ENCODE measurements at places on chromosomes 3 and 15.

- DNase-seq: no peak
Observed at GRCh38 chr3:145698749-145699148, 462.2 kb downstream of the PLOD2 start.

DNA sequence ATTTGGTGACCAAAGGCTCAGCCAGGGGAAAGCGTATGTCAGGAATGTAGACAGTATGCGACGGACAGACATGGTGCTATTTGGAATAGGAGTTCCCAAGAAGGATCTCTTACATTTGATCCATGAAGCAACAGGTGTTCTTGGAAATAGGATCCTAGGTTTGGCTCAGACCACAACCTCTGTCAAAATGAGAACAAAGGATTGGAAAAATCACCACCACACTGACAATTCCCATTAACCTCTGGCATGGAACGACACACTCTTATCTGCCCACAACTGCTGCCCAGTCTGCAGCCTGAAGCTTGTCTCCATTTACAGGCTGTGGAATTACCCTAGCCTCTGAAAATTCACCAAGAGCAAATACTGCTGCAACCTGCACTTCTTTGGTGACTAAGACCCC lies 33.6 kb upstream of the LRRN1 start:
- DNase-seq: no peak

DNA sequence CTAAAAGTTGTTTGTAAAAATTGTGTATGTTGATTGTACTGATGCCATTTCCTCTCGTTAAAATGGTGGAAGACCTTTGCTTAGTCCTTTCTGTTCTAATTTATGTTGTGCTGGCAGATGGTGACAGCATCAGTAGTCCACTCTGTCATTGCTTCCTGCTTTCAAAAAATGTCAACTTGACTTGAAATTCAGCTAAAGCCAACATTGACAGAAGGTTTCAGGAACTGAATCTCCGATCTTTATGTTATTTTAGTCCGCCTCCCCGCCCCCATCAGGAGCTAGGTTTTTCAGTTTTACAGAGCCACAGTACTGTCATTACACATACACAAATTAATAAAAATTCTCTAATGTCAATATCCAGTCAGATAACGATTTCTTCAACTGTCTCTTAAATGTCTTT lies 1.5 kb downstream of the CEP63 start:
- DNase-seq: no peak

DNA sequence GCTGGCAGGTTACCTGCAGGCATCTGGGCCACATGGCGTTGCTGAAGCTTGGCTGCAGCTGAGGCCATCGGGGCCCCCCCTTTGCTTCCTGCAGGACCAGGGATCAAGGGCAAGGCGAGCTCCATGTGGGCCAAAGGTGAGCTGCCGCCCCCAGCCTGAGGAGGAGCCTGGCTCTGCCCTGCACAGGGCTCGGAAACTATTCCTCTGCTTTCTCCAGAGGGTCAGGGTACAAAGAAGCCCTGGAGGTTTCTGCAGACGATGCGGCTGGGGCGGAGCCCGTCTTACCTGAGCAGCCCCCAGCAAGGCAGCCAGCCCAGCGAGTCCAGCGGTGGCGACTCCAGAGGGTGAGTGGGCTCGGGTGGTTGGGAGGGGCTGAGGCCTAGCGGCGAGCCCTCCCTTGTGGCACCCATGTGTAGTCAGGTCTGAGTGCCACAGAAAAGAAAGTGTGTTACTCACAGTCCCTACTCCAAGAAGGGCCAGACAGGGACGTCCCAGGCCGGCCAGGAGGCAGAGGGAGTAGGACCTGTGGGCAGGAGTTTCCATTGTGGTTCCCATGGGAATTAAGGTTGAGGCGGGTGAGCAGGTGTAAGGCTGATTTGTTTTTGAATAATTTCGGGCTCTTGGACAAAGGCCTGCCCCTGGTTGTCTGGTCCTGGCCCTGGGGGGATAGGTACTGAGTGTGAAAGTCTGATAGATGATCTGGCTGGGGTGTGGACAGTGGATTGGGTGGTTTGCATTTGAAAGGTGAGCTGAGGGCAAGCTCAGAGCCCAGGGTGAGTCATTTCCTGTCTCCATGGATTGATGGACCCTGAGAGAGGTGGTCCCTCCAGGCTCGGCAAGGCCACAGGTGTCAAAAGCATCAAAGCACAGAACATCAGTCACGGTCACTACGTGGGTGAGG lies 25.4 kb downstream of the CFAP100 start:
- DNase-seq: no peak

DNA sequence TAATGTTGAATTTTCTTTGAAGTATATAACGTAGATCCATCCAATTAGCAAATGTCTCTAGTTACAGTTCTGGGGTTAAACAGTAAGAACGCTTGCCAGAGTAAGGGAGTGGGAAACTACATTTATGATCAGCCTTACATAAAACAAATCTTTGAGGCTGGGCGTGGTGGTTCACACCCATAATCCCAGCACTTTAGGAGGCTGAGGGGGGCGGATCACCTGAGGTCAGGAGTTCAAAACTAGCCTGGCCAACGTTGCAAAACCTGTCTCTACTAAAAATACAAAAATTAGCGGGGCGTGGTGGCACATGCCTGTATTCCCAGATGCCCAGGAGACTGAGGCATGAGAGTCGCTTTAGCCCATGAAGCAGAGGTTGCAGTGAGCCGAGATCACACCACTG lies 50.1 kb upstream of the GATM start:
- no peak for DNase-seq

GRCh38 chr15:48447058-48447457 lies 115.8 kb downstream of the DUT start:
- DNase-seq: no peak

DNA sequence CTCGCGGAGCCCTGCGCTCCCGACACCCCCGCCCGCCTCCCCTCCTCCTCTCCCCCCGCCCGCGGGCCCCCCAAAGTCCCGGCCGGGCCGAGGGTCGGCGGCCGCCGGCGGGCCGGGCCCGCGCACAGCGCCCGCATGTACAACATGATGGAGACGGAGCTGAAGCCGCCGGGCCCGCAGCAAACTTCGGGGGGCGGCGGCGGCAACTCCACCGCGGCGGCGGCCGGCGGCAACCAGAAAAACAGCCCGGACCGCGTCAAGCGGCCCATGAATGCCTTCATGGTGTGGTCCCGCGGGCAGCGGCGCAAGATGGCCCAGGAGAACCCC lies 464 bp downstream of the SOX2 start:
- no peak for DNase-seq

GRCh38 chr3:53236112-53236841 lies 19.5 kb downstream of the TKT start:
- DNase-seq: no peak

DNA sequence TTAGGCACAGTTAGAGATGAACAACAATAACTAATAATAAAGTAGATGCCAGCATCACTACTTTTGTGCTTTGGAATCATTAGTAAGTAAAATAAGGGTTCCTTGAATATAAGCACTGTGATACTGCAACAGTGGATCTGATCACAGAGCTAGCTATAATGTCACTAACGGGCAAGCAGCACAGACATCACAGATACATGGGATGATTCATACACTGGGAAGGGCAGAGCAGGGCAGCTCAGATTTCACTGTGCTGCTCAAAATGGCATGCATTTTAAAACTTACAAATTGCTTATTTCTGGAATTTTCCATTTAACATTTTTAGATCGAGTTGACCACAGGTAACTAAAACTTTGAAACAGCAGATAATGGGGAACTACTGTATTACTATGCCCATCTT lies 476.6 kb downstream of the FHIT start:
- no peak for DNase-seq

DNA sequence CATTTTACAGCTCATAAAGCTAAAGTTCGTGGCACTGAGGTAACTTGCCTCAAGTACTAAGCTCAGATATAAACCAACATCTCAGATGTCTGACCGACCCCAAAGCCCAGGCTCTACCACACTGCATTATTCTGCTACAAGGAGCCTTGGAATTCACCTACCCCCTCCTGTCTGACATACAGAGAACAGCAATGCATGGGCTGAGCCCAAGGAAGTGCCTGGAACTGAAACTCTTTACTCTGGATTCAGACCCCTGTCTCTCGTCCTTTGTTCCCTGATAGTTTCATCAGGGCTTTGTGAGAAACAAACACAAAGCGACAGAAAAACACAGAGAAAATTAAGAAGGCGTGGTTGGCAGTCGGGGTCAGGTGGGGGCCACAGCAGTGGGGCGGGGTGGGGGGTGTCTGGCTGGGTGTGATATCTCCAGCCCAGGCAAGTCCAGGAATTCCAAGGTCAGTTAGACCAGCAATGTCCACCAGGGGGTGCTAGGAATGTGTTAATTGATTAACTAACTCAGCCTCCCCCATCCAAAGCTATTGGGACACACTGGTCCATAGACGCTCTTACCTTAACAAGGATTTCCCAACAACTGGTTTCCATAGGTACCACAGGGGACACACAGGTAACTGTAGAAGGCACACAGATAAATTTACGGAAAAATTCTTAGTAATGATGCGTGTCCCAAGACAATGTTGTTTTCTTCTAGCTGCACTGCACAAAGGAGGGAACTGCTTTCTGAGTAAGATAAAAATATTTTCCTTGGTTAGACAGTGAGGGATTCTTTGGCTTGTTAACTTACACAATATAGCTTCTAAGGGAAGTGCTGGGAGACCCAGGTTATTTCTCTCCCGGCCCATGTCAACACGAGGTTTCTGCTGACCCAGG lies 18.8 kb upstream of the SSUH2 start:
- DNase-seq: peak; percentile 10

- no peak for DNase-seq
Observed at GRCh38 chr15:40229316-40229715, 9.5 kb upstream of the PAK6 start.

DNA sequence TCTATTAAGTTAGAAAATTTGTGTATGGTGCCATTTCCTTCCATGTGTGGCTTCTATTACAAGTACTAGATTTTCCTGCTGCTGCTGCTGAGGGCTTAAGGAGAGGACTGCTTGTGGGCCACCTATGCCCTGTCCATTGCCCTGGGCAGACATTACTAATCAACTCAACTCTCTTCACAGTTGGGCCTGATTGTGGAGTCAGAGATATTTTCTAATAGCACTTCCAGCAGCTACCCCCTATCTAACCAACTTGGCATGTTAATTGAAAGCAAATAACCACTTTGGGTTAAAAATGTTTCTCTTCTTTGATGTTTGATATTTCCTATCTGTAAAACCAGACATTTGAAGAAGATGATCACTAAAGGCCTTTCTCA lies 242.0 kb downstream of the EDEM1 start:
- DNase-seq: no peak

- peak; percentile 78 for DNase-seq
Observed at GRCh38 chr3:17151598-17152373, 267.0 kb downstream of the PLCL2 start.

GRCh38 chr15:59553879-59554735 lies 57.5 kb upstream of the GCNT3 start:
- no peak for DNase-seq

- DNase-seq: no peak
Observed at GRCh38 chr3:134576426-134576825, 74.4 kb downstream of the KY start.

- DNase-seq: no peak
Observed at GRCh38 chr3:51257870-51258269, 127.2 kb upstream of the MANF start.

DNA sequence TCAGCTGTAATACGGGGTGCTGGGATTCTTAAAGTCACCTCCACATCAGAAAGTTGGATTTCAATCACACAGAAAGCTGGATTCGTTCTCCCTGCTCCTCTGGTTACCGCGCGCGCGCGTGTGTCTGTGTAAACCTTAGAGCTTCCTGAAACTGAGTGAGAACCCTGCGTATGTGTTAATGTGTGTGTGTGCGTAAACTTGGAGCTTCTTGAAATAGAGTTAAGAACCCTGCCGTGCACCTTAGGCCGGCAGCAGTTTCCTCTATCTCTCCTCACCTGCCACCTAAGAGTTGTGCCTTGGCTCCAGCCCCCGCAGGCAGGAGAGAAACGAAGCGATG lies 531 bp downstream of the LZTFL1 start:
- DNase-seq: peak; percentile 4

- DNase-seq: no peak
Observed at GRCh38 chr3:49222002-49222401, 50.6 kb downstream of the KLHDC8B start.

DNA sequence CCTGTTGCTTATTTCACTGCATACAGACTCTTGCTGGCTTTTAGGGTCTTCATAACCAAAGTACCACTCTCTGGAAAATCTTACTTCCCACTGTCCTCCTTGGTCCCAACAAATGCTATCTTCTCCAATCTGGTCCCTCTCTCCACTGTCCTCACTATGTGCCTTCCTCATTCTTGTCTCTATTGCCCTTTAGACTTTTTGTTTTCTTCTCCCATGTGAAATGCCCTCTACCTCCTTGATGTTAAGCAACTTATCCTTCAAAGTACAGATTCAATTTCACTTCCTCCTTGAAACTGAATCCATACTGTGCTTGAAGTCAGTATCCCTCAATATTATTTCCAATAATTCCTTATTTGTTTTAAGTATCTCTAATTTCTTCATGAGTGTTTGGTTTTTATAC lies 60.8 kb downstream of the CGGBP1 start:
- DNase-seq: no peak

DNA sequence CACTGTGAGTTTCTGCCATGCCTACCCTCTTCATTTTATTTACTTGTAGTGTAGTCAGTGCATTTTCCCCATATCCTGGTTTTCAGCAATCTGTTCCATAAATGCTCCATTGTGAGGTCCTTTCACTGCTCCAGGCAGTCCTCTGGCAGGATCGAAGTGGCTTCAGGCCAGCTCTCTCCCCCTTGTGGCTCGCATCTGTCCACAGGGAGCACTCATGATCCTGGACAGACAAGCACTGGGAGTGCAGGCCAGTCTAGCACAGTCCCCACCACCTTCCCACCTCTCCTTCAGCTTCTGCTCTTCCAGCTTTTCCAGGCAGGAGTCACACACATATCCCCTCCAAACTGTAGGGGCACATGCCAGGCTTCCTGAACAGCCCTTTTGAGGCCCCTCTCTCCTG lies 173.6 kb downstream of the PPM1L start:
- no peak for DNase-seq

- no peak for DNase-seq
Observed at GRCh38 chr3:49511639-49512038, 41.6 kb downstream of the DAG1 start.

- no peak for DNase-seq
Observed at GRCh38 chr3:146345900-146346299, 95.0 kb upstream of the PLSCR4 start.

GRCh38 chr3:30135190-30135589 lies 471.2 kb upstream of the TGFBR2 start:
- DNase-seq: no peak

DNA sequence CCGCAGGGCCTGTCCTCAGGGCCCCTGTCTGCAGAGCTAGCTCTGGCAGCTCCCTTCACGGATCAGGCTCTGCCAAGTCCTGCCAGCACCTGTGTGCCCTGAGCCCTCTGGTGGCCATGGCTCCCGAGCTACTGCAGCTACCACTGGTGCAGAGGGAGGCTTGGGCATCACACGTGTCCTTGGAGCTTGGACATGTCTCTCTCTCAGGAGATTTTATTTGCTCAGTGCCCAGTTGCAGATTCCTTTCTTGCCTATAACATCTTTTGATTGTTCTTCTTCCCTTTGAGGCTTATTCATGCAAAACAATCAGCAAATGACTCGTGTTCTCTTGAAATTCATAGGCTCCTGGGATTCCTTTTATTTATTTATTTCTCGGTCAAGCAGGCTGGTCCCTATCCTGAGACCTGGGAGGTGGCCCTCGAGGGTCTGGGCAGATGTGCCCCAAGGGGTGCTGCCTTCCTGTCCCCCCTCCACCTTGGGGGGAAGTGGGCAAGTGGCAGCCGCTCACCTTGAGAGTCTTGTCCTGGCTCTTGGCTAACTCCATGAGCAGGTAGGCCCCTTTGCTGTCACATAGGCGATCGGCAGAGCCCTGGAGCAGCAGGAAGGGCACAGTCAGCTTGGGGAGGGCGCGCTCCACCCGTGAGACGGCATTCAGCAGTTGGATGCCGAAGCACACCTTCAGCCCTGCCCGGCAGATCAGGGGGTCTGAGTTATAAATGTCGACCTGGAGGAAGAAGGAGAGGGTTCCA lies 21.9 kb downstream of the ABTB1 start:
- DNase-seq: no peak

Measured in stimulated activated CD4-positive, alpha-beta T cell treated with anti-CD3 and anti-CD28 coated beads, TNF-alpha, amount 100 ng/mL, for 24 hours (primary cell).